ENCODE measurements at places on chromosomes 12 and 14.

DNA sequence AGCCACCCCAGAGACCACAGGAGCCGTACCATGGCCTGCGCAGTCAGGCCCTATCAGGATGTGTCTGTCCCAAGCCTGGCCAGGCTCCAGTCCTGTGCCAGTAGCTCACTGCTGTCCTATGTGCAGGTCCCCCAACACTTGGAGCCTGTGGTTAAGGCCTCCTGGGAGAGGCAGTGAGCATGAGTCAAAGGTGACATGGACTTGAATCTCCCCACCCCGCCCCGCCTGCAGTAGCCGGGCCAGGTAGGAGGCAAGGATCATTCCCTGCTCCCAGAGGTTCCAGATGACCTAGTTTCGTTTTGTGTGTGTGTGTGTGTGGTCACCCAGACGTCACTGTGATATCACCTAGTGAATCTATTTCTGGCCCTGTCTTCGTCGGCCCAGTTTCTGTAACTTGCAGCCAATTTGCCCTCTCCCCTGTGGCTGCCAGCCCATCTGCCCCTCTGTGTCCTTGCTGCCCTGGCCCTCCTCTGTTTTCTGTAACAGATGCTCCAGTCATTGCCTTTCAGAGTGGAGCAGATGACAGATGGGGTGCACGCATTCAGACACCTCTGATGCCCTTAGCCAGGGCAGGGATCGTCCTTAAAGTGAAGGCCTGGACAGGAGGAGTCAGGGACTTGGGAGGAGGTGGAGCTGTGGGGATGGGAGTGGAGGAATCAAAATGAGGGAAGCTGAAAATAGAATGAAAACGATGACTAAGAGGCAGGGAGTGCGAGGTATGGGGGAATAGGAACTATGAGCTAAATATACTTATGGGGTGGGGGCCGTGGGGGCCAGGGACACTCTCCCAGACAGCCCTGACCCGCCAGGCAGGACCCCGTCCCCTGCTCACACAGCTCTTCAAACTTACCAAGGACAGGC, 37.4 kb downstream of the SLC6A12 start:
- peak; percentile 52 for DNase-seq

GRCh38 chr12:49478949-49479664, 59.7 kb upstream of the KCNH3 start:
- no peak for DNase-seq

GRCh38 chr14:22289570-22289969, 299.5 kb downstream of the DAD1 start:
- peak; percentile 79 for DNase-seq

DNA sequence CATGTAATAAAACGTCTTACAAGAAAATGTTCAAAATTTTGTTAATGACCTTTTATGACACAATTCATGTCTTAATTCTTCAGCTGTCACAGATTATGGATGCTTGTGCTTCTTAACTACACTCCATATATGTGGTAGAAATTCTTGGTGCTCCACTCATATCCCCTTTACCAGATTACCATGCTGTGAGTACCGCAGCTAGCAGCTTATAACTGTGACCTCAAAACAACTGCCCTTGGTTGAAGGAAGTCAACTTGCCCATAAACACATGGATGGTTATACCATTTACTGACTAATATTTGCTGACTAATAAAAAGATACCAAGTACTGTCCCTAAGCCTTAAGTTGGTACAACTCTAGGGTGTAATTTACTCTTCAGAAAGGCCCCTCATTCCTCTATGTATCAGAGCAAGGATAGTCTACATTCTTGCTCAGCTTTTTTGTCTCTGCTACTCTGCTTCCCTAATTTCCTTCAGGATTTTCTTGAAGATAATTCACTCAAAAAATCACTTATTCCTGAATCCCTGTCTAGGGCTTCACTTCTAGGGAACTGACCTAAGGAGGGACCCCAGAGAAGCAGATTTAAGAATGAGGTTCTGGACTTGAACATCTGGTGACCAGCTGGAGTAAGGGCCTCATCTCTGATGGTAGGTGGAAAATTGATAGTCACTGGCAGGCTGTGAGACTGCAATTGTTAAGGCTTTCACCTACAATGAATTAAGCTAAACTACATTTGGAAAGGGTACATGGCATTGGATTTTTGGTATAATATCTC, 152.3 kb downstream of the SLC6A15 start:
- no peak for DNase-seq

DNA sequence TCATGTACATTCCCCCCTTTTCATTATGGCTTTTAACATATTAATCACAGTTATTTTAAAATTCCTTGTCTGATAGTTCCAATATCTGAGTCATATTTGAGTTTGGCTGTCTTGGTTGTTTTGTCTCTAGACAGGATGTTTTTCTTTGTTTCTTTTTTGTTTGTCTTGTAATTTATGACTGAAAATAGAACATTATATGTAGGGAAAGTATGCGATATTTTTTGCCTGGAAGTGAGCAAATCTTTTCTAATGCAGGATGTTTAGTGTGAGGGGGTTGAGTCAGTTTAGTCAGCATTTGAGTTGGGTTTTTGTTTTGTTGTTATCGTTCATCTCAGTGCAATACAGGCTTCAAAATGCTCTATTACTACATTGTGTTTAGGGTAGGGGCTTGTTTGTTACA, 239.7 kb downstream of the SNAPC1 start:
- DNase-seq: no peak

DNA sequence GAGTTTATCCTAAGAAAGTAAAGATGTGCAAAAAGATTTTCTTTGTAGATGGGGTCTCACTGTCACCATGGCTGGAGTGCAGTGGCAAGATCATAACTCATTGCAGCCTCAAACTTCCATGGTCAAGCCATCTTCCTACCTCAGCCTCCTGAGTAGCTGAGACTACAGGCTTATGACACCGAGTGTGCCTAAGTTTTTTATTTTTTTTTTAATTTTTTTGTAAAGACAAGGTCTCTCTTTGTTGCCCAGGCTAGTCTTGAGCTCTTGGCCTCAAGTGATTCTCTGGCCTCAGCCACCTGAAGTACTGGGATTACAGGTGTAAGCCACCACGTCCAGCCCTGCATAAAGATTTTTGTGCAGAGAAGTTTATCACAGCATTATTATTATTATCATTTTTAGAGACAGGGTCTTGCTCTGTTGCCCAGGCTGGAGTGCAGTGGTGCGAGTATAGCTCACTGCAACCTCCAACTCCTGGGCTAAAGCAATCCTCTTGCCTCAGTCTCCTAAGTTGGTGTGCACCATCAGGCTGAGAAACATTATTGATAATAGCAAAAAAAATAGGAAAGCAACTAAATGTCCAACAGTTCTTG, 19.3 kb upstream of the MDM2 start:
- DNase-seq: no peak

- no peak for DNase-seq
Measured at GRCh38 chr12:69947123-69947522, 122.1 kb downstream of the MYRFL start.

DNA sequence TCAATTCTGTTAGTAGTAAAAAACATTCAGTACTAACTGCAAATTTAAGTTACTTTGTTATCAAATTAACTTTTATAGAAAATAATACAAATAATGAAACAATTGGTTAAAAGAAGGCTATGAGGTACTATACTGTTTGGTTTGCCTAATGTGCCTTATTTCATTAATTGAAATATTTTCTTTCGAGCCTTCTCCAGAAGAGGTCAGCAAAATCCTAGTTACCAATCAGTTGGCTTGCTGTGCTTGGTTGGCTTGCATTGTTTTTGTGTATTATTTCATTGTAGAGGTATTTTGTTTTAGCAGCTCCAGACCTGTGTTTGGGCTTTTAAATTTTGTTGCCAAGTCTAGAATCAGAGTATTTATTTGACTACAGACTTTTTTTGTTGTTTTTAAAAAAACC, 68.5 kb downstream of the AEBP2 start:
- no peak for DNase-seq

- no peak for DNase-seq
Measured at GRCh38 chr14:26323869-26324268, 274.0 kb downstream of the NOVA1 start.

GRCh38 chr12:53844994-53845844, 93.4 kb upstream of the HOXC13 start:
- peak; percentile 95 for DNase-seq

- DNase-seq: no peak
Measured at GRCh38 chr12:120190386-120190785, 4.1 kb downstream of the GCN1 start.

DNA sequence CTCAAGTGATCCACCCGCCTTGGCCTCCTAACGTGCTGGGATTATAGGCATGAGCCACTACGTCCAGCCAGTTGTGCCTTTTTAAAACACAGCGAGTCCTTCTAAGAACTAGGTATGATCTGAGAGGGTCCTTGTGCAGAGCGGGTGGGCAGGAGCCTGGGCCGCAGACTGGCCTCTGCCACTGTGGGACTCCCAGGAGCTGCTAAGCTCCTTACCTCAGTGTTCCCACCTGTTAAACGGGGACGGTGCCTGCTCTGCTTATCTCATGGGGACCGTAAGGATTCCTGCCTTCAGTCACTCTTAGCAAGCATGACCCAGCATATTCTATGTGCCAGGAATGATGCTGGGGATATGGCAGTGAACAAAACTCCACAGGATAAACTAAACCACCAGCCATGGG, 136.9 kb downstream of the RBM19 start:
- no peak for DNase-seq

GRCh38 chr12:5904441-5904840, 40.6 kb downstream of the ANO2 start:
- no peak for DNase-seq

DNA sequence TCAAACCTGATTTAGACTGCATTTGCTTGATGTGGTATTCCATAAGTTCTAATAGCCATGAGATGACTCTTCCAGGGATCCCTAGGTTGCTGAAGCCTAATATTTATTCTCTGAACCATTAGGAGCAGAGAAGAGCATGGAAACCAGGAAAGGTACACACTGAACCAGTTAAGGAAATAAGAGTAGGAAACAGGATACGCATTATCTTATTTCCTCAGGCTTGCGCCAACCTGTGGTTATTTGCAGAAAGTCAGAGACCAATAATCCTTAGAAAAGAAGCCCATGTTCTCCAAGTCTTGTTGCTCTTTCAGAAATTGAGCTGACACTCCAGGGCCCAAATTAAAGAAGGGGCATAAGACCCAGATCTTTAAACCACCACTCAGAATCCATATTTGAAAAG, 41.8 kb upstream of the SMUG1 start:
- no peak for DNase-seq

Measured in RWPE1 (cell line).